CD8-positive, alpha-beta memory T cell (primary cell): ENCODE measurements at places on chromosomes 7 and 10.
A peak's percentile ranks its signal among the peaks of the same experiment; 100 is the strongest.

- no peak for DNase-seq
These were observed 33.5 kb downstream of the INSYN2A start for GRCh38 chr10:127162841-127163240.

DNA sequence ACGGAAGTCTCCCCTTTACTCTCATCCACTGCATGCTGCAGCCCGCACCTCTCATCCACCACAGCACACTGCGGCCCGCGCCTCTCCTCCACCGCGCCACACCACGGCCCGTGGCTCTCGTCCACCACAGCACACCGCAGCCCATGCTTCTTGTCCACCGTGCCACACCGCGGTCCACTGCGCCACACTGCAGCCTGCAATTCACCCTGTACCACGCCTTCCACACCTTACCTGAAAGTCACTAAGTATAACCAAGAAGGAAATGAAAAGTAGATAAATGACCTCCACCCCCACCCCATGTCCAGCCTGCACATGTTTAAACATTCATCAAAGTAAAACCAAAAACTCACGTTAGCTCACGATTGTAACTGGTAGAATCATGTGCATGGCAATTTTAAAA is 176.1 kb downstream of the DIP2C start:
- DNase-seq = no peak

- no peak for DNase-seq
These were observed 634.7 kb upstream of the LRRTM3 start for GRCh38 chr10:66291133-66291532.

- no peak for DNase-seq
These were observed 35.5 kb downstream of the SEMA3C start for GRCh38 chr7:80883154-80884025.

- no peak for DNase-seq
These were observed 21.4 kb downstream of the DPCD start for GRCh38 chr10:101609481-101609880.

DNA sequence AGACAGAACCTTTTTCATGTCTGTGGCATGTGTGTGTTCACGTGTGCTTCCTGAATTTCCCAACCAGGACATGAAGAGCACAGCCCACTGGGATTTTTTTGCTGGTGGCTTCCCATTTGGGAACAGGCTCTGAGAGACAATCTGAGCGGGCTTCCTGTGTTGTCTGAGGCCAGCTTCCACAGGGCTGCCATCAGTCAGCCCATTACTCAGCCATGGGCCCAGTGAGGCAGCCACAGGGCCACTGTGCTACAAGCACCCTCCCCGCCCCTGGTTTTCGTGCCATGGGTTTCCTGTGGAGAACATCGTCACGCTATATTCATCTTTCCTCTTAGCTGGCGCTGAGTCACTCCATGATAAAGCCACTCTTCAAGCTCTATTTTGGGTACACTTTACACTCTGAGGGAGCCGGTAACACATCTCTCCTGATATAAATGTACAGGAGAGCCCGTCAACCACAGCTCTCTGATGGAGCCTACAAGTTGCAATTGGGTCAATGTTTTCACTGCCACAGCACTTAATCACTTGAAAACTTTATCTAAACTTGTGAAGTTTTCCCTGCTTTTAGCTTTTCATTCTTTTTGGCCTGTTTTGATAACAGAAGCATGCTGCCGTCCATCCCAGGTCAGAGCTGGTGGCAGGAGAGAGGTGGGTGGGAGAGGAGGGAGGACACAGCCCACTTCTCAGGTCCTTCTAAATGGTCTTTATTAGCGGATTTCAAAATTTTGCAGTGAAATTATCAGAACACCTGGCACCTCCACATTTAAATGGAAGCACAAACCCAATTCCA is 96.9 kb downstream of the HIPK2 start:
- no peak for DNase-seq

DNA sequence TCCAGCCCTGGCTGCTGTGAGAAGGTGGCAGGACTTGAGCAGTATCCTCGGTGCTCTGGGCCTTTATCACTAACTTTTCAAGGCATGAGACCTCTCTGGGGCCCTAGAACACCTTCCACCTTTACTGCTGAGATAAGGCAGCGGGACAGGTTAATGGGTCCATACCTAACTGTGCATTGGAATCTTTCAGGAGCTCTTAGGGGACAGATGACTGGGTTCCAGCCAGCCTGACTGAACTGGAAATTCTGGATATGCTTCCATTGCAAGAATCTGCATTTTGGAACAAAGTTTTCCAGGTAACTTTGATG is 73.0 kb downstream of the ATXN7L1 start:
- DNase-seq = no peak

DNA sequence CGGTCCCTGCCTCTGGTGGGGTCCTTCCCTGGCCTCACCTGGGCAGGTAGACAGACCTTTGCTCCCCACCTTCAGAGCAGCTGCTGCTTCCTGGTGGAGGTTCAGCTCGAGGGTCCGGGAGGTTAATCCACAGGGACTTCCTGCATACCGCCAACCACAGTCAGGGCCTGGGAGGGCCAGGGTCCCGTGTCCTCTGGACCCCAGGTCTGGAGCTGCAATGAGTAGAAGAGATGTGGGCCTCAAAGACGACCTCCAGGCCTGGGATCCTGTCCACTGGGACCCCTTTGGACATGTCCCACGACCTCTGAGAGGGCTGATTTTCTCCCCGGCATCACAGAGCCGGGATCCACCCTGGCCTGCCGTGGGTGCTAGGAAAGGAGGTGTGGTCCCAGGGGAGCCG is 223.3 kb upstream of the TCERG1L start:
- DNase-seq = no peak

GRCh38 chr10:114504769-114505579 is 100.7 kb upstream of the AFAP1L2 start:
- DNase-seq = no peak

- DNase-seq = no peak
These were observed 53.9 kb downstream of the ACADSB start for GRCh38 chr10:123062726-123063125.

GRCh38 chr7:74263399-74264120 is 9.4 kb upstream of the RFC2 start:
- no peak for DNase-seq

- no peak for DNase-seq
These were observed 469.2 kb upstream of the C7orf33 start for GRCh38 chr7:148121401-148121800.

GRCh38 chr7:50369143-50370026 is 64.9 kb downstream of the IKZF1 start:
- DNase-seq = no peak

GRCh38 chr10:79139124-79139835 is 70.5 kb downstream of the ZMIZ1 start:
- no peak for DNase-seq

GRCh38 chr7:16098058-16098457 is 323.3 kb downstream of the CRPPA start:
- no peak for DNase-seq

GRCh38 chr10:18312374-18313139 is 172.3 kb downstream of the CACNB2 start:
- DNase-seq = no peak

- DNase-seq = no peak
These were observed 236.3 kb upstream of the PLXDC2 start for GRCh38 chr10:19579761-19580545.

GRCh38 chr10:100311298-100311697 is 18.7 kb downstream of the PKD2L1 start:
- DNase-seq = no peak

DNA sequence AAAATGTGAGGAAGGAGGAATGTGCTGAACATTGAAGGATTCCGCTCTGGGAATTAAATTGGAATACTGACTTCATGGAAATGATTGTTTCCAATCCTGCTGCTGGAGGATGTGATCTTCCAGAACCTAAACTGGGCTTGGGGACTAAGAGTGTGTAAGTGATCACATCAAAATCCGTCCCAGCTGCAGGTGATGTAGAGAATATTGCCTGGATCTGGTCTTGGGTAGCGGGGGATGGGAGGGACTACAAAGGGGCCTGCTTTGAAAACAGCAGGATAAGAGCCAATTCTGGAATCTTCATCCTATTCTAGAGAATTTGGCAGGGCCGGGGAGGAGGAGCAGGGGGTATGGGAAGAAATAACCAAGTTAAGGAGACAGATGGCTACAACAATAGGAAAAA is 552.2 kb upstream of the FZD8 start:
- DNase-seq = no peak

GRCh38 chr10:114388275-114388674 is 16.0 kb downstream of the AFAP1L2 start:
- DNase-seq = no peak

GRCh38 chr7:78716876-78717275 is 736.6 kb downstream of the MAGI2 start:
- no peak for DNase-seq

- DNase-seq = peak; percentile 43
These were observed 743 bp upstream of the ZCCHC24 start for GRCh38 chr10:79445977-79446757.

- DNase-seq = peak; percentile 11
These were observed 1.4 kb downstream of the LANCL2 start for GRCh38 chr7:55366461-55367070.

DNA sequence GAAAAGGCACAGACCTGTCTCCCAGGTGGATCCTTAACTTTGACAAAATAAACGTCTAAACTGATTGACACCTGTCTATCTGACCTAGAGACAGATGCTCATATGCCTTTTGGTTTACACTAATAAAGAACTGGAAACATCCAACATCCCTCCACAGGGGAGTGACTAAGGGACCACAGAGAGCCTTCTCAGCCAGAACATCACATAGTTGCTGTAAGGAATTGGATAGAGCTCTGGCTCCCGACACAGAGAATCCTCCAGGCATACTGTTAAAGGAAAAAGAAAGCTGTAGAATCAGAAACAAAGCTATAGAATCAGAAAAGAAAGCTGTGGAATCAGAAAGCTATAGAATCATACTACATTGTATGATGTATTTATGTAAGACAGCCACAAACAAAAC is 258.8 kb downstream of the STK31 start:
- DNase-seq = no peak

DNA sequence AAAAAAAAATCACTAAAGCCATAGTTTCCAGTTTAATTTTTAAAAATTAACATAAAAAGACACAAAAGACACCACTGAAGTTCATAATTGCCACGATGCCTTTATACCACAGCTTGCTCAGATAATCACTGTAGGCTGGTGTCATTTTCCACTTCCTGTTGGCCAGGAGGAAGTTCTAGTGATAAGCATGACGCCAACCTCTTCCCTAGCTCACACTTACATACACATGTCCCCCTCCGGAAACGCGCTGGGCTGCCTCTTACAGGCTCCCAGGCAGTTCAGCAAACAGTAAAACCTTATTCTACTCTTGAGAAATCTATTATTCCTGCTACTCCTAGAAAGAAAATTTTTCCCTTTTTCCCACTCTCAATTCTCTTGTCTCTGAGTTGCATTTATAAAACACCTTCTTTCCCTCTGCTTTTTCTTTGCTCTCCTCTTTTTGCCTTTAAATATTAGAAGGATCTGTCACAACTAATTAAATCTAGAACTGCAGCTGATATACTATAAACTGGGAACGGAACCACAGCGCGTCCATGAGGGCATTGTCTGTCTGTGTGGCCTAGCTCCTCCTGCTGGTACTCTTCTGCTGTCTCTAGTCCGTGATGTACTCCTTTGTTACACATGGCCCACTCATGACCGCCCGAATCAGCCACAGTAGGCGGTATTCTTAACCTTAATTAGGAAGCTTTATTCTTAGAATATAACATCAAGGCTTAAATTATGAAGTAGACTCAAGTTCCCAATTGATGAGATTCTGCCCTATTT is 664.9 kb downstream of the CNTNAP2 start:
- DNase-seq = no peak

GRCh38 chr10:95373660-95374059 is 82.9 kb upstream of the PDLIM1 start:
- DNase-seq = no peak

- DNase-seq = no peak
These were observed 3.0 kb downstream of the VOPP1 start for GRCh38 chr7:55569269-55569663.

DNA sequence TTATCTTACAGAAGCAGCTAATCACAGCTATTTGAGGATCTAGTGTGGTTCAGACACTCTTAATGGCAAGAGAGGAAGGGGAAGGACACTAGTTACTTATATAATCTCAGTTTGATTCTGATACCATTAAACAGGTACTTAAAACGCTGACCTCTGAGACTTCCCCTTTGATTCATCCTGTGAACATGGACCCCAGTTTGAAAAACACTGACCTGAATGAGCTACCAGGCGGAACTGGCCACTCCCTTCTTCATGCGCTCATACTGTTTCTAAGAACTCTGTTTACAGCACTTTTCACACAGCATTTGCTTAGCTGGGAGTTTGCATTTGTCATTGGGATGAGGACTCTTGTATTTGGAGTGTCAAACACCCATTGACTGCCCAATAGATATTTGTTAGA is 45.7 kb downstream of the BEND7 start:
- DNase-seq = no peak

DNA sequence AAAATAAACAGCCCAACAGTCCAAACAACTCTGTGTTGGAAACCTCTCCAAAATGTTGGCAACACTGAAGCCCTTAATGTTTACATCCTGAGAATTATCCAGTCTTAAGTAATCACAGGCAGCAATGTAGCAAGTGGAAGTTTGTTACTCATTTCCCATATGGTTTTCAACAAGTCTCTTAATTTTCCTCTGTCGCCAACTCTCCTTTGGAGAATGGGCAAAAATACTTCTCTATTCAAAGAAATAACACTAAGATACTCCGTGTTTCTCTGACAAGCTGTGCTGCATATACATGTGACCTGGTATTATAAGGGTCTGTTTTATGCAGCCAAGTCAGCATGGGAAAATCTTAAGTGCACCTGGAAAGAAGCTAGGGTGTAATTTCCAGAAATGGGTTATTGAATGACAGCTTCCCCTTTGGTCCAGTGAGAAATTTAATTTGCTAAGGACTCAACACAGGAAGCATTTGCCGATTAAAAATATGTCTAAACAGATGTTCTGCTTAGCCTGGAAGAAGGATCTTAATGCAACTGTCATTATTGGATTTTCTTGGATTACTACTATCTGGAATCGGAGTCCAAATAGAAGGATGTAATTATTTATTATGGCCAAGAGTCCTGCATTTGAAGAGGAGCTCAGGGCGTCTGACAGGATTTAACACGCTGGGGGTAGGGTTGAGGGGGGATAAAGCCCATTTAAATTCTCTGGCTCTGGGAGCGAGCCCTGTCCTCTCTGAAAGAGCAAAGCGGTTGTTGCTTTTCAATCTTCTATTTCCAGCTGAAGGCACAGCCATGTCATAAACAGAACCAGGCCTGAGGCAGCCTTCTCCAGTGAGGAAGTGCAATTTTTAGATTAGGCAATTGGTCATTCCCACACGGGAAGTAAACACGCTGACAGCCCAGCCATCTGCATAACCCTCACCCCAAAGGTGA is 73.1 kb downstream of the TLL2 start:
- DNase-seq = no peak

DNA sequence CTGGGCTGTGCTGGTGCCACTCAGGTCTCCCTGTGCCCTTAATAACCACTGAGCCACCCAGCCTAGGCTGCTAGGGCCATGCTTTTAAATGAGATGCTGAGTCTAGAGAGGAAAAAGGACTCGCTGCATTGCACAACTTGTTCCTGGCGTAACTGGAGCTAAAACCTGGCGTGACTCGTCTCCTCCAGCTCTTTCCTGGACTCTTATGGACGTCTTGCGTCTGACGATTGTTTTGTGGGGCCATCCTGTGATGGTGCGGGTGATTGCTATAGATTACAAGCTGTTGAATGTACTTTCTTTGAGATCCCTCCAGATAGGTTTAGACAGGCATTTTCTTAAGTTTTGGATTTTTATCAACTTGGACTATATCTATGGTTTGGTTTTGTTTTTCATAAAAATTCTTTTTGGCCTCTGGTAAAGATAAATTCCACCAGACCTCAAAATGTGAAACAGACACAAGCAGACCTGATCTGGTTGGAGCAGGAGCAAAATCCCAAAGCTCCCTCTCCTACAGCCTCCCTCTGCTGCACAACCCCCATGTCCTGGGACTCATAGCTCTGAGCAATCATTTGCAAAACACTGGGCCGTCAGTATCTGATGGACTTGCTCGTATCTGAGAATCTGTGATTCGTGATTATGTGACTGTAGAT is 230.3 kb downstream of the ARHGAP12 start:
- no peak for DNase-seq
